ENCODE measurements at places on chromosomes 16 and 17. TPM values are rescaled to one million over a fixed set of nuclear protein-coding genes. Genes with fewer than 3 reads are reported as not detected.

The C17orf50 gene
- total RNA-seq, result not detected

The DBNDD1 gene
- total RNA-seq, result not detected

DNA sequence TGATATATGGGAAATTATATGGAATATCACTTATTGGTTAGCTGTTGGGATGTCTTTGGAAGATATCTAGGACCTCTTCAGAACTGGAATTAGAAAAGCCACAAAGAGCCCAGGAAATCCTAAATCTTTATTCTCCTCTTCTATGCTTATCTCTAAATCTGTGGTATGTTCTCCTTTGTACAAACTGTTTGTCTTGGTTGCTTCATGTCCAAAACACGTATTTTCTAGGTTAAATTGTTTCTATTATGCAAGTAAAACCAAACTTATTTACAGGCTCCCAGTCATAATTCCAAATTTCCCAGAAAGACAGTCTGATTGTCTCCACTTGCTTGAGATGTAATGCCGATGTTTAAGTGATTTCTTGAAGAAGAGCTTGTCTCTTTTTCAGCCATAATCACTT is 650.9 kb downstream of the CDH11 start:
- no peak overlapping the region for H3K4me3 ChIP-seq
- H3K4me1 ChIP-seq, result no peaks in the 10 kb centered on the region
- H3K27ac ChIP-seq, result no peak overlapping the region

GRCh38 chr16:10883004-10883403 is 6.0 kb downstream of the CIITA start:
- no peak overlapping the region for H3K27ac ChIP-seq
- H3K4me3 ChIP-seq, result no peak overlapping the region

GRCh38 chr16:89449726-89450335 is 40.5 kb downstream of the ANKRD11 start:
- H3K27ac ChIP-seq, result no peak overlapping the region
- no peak overlapping the region for H3K4me3 ChIP-seq
- no peak for DNase-seq
- peaks cover 62% of the 10 kb centered on the region for H3K4me1 ChIP-seq
- H3K36me3 ChIP-seq, result no peaks in the 10 kb centered on the region
- H3K27me3 ChIP-seq, result no peaks in the 10 kb centered on the region

Measured in natural killer cell treated with Interleukin-12 subunit alpha and Interleukin-12 subunit beta and Interleukin-15 and Interleukin-18, amount 100 ng/mL, for 72 hours (primary cell).